ENCODE measurements at places on chromosomes 1 and 21.

GRCh38 chr1:218771931-218772330 lies 401.7 kb upstream of the LYPLAL1 start:
- DNase-seq: no peak

- DNase-seq: no peak
Measured at GRCh38 chr1:36989241-36989640, 45.1 kb downstream of the GRIK3 start.

DNA sequence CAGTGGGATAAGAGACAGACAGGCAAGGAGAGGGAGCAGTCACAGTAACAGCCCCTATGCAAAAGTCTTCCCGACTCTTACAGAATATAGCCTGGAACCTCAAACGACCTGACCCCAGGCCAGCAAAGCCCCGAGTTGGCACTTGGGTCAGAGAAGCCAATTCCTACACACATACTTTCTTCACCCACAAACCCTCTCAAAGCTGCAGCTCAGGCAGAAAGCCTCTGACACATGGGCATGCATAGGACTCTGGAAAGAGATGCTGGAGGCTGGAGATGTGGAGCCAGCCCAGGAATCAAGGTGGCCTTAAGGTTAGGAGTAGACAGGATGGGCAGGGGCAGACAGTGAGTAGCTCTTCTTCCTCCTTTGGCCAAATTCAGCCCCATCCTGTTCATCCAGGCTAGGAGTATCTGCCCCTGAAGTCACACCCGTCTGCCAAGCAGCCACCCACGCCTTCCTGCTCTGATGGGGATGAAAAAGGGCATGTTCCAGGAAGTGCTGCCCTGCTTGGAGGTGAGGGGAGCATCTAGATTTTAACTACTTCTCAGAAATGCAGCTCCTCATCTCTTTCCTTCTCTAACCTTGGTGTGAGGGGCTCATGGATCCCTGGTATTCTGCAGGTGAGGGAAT lies 7.8 kb downstream of the SLC41A1 start:
- no peak for DNase-seq

DNA sequence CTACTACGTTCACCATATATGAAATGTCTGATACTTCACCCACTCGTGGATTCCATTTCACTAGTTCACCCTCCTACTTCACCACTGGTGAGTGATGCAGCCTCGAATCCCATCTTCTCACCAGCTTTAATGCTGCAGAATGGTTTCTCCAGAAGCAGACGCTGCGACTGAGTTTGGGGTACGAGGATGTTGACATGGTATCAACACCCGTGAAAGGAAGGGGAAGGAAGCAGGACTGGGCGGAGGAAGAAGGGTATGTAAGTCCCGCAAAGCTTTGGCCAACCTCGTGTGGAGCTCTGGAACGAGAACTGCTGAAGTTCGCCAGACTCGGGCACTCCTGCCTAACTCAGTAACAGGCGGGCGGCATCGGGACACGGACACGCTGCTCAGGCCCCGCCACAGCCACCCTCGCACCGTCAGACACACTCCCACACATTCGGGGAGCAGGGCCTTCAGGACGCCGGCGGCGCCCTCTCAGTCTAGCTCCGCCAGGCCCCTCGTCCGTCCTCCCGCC lies 833 bp upstream of the DIP2A start:
- DNase-seq: no peak

GRCh38 chr1:69702085-69702484 lies 134.4 kb downstream of the LRRC7 start:
- DNase-seq: no peak

DNA sequence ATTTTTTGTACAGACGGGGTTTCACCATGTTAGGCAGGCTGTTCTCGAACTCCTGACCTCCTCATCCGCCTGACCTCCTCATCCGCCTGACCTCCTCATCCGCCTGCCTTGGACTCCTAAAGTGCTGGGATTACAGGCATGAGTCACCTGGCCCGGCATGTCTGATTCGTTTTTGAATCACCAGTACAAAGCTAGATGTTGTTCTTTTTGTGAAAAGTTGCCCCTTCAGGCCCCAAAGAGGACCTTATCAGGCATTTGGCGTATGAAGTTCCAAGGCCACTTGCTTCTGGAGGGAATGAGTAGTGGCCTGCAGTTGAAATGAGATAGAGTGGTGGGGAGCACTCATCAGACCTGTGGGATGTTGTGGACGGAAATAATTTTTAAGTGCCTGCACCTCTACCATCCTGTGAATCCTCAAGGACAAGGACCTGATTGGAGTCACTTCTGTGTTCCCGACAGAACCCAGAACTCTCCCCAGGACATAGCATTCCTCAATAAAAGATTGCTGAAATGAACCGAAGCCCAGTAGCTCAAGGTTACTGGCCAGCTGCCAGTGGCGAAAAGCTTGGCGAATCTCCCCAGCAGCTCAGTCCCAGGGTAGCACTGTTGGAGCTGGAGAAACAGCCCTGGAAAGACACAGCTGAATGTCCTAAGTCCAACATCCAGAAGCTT lies 50.1 kb downstream of the NDUFS5 start:
- no peak for DNase-seq

DNA sequence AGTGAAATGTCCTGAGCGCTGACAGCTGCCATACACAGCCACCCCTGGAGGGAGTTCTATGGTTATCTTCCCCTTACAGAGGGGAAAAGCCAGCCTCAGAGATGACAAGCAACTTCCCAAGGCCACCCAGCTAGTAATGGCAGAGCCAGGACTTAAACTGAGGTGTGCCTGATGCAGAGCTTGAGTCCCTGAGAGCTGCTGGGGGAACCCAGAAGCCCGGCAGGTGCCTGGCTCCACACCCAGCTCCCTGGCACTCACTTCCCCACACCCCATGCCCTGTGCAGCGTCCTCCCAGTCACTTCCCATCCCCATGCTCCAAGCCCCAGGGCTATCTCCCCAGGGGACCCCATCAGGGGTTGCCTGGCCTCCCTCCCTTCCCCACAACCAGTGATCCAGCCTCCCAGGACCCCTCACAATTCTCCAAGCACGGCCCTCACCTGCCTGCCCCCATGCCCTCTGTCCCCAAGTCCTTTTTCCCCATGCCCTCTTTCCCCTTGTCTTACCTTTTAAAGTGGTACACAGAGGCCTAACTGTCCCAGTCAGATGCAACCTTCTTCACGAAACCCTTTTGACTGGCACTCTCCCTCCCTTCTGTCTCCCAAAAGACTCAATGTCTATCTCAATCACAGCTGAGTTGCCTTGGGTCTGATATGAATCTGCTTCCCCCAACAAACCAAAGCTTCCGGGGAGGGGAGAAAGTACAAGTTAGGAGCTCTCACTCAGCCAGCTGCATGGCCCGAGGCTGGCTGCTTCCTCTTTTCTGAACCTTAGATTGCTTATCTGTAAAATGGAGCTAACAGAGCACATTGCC lies 39.8 kb upstream of the LRP8 start:
- DNase-seq: no peak

- DNase-seq: no peak
Measured at GRCh38 chr1:81878538-81878937, 77.8 kb downstream of the ADGRL2 start.

GRCh38 chr1:177190308-177190970 lies 19.7 kb downstream of the BRINP2 start:
- DNase-seq: no peak

All from AG04449 (cell line).